Myocyte (in vitro differentiated cells): ENCODE measurements at places on chromosomes 3 and 15.

DNA sequence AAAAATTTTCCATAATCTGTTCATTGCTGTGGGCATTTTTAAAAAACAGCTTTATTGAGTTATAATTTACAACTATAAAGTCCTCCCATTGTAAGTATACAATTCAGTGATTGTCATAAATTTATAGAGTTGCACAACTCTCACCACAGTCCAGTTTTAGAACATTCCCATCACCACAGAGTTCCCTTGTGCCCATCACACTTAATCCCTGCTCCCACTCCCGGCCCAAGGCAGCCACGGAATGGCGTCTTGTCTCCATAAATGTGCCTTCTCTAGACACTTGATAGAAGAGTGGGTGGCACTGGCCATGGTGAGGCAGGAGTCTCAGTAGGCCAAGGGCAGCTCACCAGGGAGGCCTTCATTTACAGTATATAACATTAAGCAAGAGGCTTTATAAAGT, 6.3 kb downstream of the TSEN2 start:
- DNase-seq: peak; percentile 73

DNA sequence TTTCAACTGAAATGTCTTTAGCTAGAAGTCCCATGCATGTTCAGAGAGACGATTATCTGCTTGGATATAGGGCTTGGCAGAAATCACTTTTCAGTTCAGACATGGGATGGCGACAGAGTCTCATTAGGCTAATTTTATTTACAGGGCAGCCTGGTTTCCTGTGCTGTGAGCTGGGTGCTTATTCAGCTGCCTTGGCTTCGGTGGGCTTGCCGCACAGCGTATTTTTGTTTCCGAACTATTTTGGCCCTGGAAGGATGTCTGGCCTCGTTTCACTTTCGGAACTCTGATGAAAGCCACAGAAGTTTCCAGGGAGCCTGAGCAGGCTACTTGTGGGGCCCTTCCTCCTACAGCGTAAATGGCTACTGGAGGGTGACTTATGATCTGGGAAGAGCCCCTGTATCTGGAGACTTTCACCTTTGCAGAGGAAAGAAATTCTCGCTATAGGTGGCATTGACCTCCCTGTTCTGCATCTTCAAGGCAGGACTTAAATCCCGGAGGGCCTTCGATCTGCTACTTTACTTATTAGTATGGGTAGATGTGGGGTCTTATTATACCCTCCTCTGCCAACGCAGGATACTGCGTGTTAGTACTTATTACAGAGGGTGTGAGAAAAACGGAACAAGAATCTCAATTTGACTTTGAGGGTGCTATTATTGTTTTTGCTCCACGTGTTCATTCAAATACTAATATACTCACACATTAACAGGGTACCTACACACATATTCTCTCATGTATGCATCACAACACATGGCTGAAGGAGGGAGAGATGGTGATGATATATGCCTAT, 364.0 kb upstream of the RBMS3 start:
- DNase-seq: peak; percentile 88

GRCh38 chr3:124558991-124559845, 171.0 kb upstream of the UMPS start:
- DNase-seq: peak; percentile 85

GRCh38 chr15:87034886-87035285, 955.2 kb downstream of the AGBL1 start:
- no peak for DNase-seq

DNA sequence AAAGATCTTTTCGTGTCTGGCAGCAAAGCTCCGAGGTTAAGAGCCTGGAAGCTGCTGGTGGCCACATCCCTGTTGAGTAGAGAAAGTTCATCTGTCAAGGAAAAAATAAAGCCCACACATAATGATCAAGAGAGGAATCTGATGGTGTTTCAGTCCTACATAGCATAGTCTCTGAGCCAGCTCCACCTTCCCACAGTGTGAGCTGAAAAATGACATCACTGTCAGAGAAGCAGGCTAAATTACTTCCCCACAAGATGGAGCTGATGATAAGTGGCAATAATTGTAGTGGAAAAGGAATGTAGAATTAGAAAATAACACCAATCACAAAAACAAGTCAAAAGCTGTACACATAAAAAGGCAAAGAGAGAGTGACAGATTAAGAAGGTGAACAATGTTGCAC, 84.5 kb downstream of the AQP9 start:
- DNase-seq: peak; percentile 40

GRCh38 chr3:90062631-90063200, 955.3 kb downstream of the EPHA3 start:
- DNase-seq: no peak

DNA sequence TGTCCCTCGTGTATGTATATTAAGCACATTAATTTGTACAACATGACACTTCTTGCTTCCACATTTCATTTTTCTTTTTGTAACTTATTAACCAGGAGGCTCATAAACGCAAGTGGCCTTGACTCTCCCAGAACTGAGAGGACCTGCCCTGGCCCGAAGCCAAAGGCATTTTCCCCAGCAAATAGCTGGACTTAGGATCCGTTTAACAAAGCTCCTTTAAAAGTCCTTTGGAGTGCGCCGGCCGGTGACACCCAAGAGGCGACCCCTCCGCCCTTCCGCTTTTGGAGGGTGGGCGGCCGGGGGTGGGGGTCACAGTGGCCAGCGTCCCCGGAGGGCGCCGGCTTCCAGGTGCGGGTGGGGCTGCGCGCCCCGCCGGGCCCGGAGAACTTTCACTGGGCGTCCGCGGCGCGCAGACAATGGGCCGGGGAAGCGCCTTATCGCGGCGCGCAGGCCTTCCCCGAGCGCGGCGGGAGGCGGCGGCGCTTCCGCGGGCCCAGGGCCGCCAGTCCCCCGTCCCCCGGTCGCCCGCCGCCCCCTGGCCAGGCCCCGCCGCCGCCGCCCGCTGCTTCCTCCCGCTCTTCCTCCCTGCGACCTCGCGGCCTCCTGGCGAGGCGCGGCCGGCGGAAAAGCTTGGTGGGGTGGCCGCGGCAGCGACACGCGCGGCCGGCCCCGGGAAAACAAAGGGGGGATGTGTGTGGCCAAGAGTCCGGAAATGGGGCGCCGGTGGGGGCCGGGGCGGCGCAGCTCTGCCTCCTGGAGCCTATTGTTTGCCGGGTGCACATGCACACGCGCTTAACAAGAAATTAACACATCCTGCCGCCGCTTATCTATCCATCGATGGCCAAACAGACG, 613.4 kb downstream of the MCTP2 start:
- no peak for DNase-seq

DNA sequence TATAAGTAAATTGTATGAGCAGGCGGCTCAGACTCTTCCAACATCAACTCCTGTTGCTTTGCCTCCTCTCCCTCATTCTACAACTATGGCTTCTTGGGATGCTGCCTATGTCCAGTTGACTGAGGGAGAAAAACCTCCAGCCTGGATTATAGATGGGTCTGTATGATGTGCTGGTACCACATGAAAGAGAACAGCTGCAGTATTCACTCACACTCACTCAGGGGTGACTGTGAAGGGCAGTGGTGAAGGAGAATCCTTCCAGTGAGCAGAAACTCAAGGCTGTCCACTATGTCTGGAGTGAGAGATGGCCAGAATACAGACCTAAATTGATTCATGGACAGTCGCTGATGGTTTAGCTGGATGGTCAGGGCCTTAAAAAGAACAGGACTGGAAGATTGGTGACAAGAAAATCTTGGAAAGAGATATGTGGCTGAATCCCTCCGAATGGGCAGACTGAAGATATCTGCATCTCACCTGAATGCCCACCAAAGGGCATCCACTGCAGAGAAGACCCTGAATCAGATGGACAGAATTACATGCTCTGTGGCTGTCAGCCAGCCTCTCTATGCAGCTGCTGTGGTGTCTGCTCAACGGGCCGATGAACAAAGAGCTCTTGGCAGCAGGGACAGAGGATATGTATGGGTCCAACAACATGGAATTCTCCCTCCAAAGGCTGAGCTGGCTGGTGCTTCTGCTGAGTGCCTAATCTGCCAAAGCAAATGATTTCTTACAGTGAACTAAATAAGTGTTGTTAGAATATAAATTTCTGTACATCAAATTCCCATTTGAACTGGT, 1.9 kb upstream of the BCL2L10 start:
- DNase-seq: peak; percentile 68

DNA sequence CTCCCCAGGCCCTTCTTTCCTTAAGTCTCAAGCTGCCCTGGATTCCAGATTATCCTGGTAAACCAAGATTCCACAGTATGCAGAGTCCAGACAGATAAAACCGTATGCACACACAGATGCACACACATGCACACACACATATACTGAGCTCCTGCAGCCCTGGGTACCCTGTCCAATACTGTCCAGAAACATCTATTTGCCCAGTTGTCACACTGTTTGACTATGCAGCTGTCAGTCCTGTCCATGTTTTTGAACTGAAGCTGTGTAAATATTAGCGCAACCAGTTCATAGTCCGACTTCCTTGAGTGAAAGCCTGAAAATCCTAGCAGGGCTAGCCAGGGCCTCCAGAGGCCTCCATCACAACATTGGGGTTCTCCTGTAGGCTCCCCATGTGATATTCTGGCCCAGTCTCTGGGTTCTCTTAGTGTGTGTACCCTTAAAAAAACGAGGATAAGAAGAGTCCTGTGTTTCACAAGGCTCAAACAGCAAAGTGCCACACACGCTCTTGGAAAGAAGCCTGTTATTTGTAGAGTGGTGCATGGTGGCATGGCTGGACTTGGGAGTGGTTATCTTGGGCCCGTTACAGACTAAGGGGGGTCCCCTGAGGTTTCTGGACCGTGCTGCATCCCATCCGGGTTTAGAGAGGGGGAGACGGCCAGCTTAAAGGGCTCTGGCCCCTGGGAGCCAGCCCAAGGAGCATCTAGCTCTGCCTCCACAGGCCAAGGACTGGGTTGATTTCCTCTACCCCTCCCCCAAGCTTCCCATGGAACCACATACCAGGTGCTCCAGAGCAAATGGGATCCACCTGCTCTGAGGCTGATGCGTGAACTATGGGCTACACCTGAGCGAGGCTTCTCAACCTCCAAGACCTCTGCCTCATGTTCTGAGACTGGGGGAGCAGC, 108.3 kb downstream of the IQSEC1 start:
- DNase-seq: peak; percentile 23

DNA sequence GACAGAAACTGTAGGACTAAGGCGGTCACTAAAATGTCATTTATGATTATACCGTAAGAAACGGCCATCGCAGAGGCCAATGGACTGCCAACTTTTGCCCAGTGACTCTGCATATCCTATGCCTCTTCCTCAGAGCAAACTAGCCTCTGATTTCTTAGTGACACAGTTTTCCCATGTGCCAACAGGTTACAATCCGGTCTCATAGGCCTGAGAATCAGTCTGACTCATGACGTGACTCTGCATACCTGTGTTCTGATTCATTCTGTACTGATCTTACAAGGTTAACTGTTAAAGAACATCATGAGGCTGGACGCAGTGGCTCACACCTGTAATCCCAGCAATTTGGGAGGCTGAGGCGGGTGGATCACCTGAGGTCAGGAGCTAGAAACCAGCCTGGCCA, 17.8 kb downstream of the RUBCN start:
- DNase-seq: peak; percentile 31

DNA sequence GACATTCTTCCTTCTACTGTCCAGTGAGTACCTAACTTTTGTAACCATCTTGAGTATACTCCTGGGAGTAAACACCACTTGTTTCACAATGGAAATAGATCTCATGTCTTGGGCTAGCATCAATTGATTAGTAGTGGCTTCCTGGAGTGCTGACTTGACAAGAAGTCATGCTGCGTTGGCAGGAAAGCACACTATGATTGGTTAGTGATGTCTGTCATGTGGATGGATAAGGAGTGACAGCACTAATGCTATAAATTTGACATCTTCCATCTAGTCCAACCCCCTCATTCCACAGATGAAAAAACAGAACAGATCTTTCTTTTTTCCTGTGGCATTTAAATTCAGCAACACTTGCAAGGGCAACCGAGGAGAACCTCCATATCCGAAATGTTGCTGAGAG, 47.6 kb upstream of the PRICKLE2 start:
- DNase-seq: no peak

DNA sequence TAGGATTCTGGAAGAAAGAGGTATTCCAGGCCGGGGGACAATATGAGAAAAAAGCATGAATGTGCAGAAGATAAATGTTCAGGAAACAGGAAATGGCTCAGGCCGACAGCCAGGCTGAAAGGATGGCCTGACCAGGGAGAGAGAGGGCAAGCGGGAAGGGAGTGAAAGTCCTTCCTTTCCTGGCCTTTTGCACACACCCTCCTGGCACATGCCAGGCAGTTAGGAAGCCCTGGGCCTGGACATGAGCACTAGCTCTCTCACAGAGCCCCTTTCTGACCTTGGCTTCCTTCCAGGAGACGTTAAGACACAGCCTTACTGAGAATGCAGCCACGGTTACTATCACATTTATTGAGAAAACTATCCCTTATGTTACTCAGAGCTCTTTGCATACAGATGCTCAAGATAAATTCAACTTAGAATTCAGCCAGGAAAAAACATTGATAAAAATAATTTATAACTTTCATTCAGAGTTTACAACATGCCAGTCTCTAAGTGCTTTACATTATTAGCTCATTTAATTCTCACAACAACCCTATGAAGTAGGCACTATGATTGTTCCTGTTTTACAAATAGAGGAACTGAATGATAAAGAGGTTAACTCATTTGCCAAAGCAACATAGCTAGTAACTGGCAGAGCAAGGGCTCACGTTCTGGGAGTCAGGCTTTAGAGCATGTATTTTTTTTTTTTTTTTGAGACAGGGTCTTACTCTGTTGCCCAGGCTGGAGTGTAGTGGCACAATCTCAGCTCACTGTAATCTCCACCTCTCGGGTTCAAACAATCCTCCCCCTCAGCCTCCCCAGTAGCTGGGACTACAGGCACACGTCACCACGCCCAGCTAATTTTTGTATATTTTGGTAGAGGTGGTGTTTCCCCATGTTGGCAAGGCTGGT, 39.4 kb upstream of the SMAD3 start:
- DNase-seq: peak; percentile 65

GRCh38 chr3:99505646-99506269, 132.6 kb upstream of the COL8A1 start:
- peak; percentile 83 for DNase-seq

GRCh38 chr3:177563792-177564191, 366.5 kb upstream of the TBL1XR1 start:
- DNase-seq: no peak

DNA sequence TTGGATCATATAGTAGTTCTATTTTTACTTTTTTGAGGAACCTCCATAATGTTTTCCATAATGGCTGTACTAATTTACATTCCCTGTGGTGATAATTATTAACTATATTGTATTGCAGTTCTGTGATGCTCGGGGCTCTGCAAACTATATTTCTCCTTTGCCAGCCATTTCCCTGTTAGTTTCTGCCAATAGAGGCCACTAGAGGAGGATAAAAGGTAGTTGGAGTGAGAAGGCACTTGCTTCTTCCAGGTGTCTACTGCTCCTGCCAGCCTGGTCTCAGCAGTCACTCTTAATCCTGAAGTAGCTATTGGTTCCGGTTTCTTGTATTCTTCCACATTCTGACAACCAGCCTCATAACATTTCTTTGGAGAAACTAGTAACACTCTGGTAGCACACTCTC, 233.9 kb upstream of the GBE1 start:
- no peak for DNase-seq

DNA sequence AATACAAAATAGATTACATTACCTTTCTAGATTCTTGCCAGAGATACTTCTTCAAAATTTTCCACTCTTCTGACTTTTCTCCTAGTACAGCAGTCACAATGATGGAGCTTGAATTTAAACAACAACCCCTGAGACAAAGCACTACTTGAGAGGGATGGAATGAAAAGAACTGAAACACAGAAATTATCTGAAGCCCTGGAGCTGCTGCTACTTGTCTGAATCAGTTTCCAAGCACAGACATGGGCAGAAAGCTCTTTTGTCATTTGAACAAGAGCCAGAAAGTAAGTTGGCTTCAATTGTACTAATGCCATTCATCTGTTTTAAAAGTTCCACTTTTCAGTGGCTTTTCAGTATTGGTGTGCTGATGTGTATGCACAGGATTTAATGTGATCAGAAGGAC, 718.5 kb upstream of the ARPP21 start:
- no peak for DNase-seq
